ENCODE measurements at places on chromosomes 6 and 20.
A peak's percentile ranks its signal among the peaks of the same experiment; 100 is the strongest.

- peaks cover 20% of the 10 kb centered on the region for H3K27me3 ChIP-seq
These were observed 25.9 kb downstream of the ELOVL2 start for GRCh38 chr6:11018225-11018624.

GRCh38 chr6:83474309-83474708, 38.0 kb upstream of the PRSS35 start:
- H3K4me3 ChIP-seq = no peak overlapping the region
- H3K27ac ChIP-seq = no peak overlapping the region
- H3K27me3 ChIP-seq = peaks cover 4% of the 10 kb centered on the region
- DNase-seq = no peak

GRCh38 chr6:25934735-25935313, 4.3 kb upstream of the SLC17A2 start:
- no peak for DNase-seq
- no peak overlapping the region for H3K27ac ChIP-seq
- peaks cover 18% of the 10 kb centered on the region for H3K27me3 ChIP-seq

DNA sequence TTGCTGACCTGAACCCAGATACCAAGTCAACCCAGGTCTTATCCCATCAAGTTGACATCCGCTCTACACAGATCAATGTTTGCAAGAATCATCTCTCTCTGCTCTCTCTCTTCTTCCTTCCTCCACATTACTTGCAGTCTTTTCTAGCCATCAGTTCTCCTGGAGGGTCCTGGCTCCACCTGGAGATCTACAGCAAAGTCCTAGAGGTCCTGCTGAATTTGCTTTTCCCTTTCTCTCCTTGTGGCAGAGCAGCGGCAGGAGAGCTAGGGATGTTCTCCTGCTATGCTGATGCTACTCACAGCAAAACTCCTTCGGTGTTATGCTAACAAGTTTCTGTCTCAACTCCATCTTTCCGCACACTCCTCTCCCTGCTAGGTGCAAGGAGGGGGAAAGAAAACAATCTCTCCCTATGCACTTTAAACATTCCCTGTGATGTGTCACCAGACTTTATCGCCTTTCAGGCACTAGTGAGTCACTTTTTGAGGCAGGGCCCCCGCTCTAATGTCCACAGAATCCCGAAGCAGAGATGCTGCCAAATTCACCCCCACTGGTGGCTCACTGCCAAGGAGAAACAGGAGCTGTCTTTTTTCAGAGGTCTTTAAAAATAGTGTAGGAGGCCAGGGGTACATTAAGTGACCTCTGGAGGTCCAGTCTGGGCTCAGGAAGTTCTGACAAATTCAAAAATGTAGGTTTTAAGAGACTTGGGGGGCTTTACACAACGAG, 62.6 kb downstream of the FAM50B start:
- no peak overlapping the region for H3K27ac ChIP-seq
- no peak overlapping the region for H3K4me3 ChIP-seq
- DNase-seq = no peak
- peaks cover 19% of the 10 kb centered on the region for H3K4me1 ChIP-seq
- peaks cover 64% of the 10 kb centered on the region for H3K27me3 ChIP-seq

DNA sequence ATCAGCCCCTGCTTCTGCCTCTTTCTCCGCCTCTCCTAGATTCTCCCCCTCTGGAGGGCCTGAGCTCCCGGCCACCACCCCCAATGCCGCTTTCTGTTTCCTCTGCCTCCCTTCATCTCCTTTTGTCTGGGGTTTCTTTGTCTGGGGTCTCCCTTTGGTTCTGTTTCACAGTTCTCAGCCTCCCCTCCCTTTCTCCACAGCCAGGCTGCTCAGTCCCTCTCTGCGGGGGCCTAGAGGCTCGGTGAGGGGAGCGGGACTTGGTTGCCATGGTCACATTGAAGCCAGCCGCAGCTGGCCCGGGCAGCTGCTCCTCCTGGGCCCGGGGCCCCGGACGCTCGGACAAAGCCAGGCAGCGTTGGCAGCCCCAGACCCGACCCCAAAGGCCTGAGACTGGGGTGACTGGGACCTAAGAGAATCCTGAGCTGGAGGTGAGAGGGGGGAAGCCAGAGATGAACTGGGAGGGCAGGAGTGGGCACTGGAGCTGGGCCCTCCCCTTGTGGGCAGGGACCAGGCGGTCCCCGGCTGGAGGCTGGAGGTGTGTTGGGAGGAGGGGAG, 3.5 kb upstream of the DDR1 start:
- H3K36me3 ChIP-seq = no peaks in the 10 kb centered on the region
- H3K4me3 ChIP-seq = no peak overlapping the region
- DNase-seq = no peak
- peaks cover 41% of the 10 kb centered on the region for H3K4me1 ChIP-seq
- peaks cover 3% of the 10 kb centered on the region for H3K27me3 ChIP-seq
- H3K27ac ChIP-seq = no peak overlapping the region

GRCh38 chr6:136640132-136640915, 90.1 kb upstream of the MAP7 start:
- no peak overlapping the region for H3K27ac ChIP-seq
- no peak for DNase-seq
- peaks cover 2% of the 10 kb centered on the region for H3K4me1 ChIP-seq
- no peak overlapping the region for H3K4me3 ChIP-seq

- H3K4me1 ChIP-seq = no peaks in the 10 kb centered on the region
- no peaks in the 10 kb centered on the region for H3K36me3 ChIP-seq
- no peaks in the 10 kb centered on the region for H3K27me3 ChIP-seq
- DNase-seq = no peak
These were observed 431.0 kb upstream of the GJE1 start for GRCh38 chr6:141701732-141702131.

GRCh38 chr6:67757465-67758033, 877.5 kb upstream of the ADGRB3 start:
- H3K27ac ChIP-seq = no peak overlapping the region
- H3K4me1 ChIP-seq = no peaks in the 10 kb centered on the region
- no peak for DNase-seq
- H3K27me3 ChIP-seq = no peaks in the 10 kb centered on the region

DNA sequence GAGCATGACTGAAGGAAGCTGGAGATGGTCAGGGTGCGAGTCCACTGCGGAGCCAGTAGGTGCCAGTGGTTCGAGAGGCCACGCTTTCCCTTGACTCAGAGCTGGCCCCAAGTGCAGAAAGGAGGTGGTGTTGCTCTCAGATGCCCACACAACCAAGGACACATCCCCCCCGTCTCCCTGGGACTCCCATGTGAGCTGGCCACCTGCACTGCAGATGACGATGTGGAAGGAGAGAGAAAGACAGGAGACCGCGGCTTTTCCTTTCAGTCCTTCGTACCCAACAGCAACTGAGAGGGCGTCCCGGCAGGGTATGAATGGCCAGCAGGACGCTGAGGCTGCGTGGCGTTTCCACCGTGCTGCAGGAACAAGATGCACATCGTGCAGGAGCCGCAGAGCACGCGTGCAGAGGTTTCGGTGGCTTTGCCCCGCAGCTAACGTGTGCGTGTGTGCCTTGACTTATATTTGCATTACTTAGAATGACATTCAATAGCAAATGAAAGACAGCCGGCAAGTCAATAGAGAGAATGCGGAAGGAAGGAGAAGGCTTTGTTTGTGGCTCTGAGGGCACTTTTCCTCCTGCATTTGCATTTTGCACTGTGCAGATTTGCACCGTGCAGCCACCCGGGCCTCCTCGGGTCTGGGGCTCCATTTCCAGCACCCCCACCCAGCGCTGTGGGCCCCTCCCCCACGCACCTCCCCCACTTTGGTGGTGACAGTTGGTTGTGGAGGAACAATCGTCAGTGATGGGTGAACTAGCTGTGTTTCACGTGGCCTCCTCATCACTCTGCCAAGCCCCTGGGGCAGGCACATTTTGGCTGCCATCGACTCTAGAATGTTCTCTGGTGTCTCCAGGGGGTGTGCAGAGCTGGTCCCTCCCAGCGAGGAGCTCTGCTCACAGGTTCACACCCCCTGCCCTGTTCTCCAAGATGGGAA, 26.4 kb upstream of the BHLHE23 start:
- no peak overlapping the region for H3K27ac ChIP-seq
- DNase-seq = no peak
- peak overlapping the region; percentile 72 for H3K4me3 ChIP-seq
- H3K27me3 ChIP-seq = peaks cover 19% of the 10 kb centered on the region
- no peaks in the 10 kb centered on the region for H3K36me3 ChIP-seq

DNA sequence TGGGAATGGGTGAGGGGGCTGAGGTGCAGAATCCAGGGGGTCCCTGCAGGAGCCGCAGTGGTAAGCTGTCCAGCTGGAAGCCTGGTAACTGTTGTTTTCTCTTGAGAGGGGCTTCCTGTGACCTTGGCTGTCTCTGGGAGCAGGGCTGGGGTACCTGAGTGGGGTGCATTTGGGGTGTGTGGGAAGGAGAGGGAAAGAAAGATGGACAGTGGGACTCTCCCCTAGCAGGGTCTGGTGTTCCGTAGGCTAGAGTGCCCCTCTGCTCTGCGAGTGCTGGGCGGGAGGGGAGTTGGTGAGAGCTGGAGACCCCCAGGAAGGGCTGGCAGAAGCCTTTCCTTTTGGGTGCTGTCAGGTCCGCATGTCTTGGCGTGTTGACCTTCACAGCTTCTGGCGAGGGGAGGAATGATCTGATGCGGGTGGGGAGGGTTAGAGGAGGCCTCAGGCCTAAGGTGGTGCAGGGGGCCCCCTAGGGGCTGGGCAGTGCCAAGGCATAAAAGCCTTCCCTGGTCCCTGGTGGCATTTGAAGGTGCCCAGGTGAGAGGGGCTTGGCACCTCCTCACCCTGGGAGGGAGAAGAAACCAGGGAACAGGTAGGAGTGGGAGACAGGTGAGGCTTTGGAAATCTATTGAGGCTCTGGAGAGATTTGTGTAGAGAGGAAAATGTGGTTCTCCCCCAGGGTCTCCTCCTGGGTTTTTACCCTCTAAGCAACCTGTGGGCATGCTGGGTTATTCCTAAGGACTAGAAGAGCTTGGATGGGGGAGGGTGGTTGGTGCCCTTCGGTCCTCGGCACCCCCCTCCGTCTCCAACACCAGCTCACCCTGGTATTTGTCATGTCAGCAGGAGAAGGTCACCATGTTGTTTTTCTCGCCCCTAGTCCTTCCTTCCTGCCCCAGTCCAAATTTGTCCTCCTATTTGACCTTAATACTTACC, 3.3 kb downstream of the VEGFA start:
- peak overlapping the region; percentile 74 for H3K27ac ChIP-seq
- peak; percentile 73 for DNase-seq
- H3K4me3 ChIP-seq = peak overlapping the region; percentile 98
- peaks cover 36% of the 10 kb centered on the region for H3K4me1 ChIP-seq

- no peak for DNase-seq
- H3K36me3 ChIP-seq = peaks cover 58% of the 10 kb centered on the region
- H3K27me3 ChIP-seq = no peaks in the 10 kb centered on the region
- no peaks in the 10 kb centered on the region for H3K4me1 ChIP-seq
- H3K27ac ChIP-seq = no peak overlapping the region
- no peak overlapping the region for H3K4me3 ChIP-seq
These were observed 65.8 kb downstream of the SHPRH start for GRCh38 chr6:145898376-145898775.

- no peak overlapping the region for H3K27ac ChIP-seq
- no peak overlapping the region for H3K4me3 ChIP-seq
- H3K36me3 ChIP-seq = no peaks in the 10 kb centered on the region
- H3K4me1 ChIP-seq = no peaks in the 10 kb centered on the region
- DNase-seq = no peak
These were observed 53.0 kb downstream of the HDGFL1 start for GRCh38 chr6:22622351-22622750.

- H3K27me3 ChIP-seq = peaks cover 3% of the 10 kb centered on the region
- H3K4me1 ChIP-seq = peaks cover 23% of the 10 kb centered on the region
- no peak for DNase-seq
- peaks cover 3% of the 10 kb centered on the region for H3K36me3 ChIP-seq
- H3K4me3 ChIP-seq = no peak overlapping the region
These were observed 16.6 kb downstream of the SLC2A12 start for GRCh38 chr6:134035823-134036296.

DNA sequence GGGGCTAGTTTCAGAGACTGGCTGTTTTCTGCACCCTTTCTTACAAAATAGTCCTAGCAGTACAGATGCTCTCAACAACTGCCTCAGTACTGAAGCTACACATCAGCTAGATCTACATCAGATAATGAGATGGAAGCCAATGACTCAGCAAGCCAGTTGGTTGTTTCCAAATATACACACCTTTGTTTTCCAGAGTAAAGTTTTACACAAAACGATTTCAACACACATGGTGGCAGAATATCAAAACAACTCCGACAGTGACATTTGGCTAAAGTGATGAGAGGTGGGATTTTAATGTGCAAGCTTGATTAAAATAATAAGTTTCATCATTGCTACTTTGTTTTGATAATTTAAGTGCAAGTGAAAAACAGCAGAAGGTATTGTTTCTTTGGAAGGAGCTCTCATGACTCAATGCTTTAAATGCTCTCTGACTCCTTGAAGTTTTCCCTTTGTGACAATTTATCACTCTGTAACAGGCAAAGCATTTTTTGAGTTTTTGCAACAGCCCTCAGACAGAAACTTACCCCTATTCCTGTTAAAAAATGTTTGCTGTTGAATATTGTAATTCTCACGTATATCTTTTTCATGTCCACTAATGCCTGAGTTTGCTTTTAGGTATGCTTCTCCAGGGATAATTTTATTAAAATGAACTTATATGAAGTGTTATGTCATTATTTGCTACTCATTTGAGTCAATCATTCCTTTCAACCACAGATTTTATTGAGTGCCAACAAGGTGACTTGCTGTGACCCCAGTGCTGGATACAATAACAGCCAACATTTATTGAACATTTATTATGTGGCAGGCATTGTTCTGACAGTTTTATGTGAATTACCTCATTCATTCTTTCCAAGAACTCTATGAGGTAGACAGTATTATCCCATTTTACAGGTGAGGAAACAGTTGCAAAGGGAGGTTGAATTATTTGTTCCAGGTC, 882.0 kb downstream of the TFAP2A start:
- no peaks in the 10 kb centered on the region for H3K36me3 ChIP-seq
- H3K27ac ChIP-seq = no peak overlapping the region
- H3K27me3 ChIP-seq = no peaks in the 10 kb centered on the region

- H3K4me3 ChIP-seq = no peak overlapping the region
- H3K4me1 ChIP-seq = peaks cover 9% of the 10 kb centered on the region
- no peaks in the 10 kb centered on the region for H3K27me3 ChIP-seq
- H3K27ac ChIP-seq = no peak overlapping the region
- no peak for DNase-seq
These were observed 19.4 kb downstream of the DSTN start for GRCh38 chr20:17589161-17589834.

- H3K36me3 ChIP-seq = peaks cover 48% of the 10 kb centered on the region
- no peak overlapping the region for H3K4me3 ChIP-seq
- no peak for DNase-seq
- no peaks in the 10 kb centered on the region for H3K27me3 ChIP-seq
- H3K27ac ChIP-seq = no peak overlapping the region
These were observed 33.4 kb downstream of the TRAF3IP2 start for GRCh38 chr6:111572216-111572706.

- no peaks in the 10 kb centered on the region for H3K4me1 ChIP-seq
- no peaks in the 10 kb centered on the region for H3K36me3 ChIP-seq
- H3K27ac ChIP-seq = no peak overlapping the region
- DNase-seq = no peak
- H3K4me3 ChIP-seq = no peak overlapping the region
These were observed 179.5 kb upstream of the TBX18 start for GRCh38 chr6:84943905-84944304.
